ENCODE measurements at places on chromosomes 12 and 14.

GRCh38 chr12:99847936-99848335, 136.8 kb downstream of the ANKS1B start:
- no peak for DNase-seq

DNA sequence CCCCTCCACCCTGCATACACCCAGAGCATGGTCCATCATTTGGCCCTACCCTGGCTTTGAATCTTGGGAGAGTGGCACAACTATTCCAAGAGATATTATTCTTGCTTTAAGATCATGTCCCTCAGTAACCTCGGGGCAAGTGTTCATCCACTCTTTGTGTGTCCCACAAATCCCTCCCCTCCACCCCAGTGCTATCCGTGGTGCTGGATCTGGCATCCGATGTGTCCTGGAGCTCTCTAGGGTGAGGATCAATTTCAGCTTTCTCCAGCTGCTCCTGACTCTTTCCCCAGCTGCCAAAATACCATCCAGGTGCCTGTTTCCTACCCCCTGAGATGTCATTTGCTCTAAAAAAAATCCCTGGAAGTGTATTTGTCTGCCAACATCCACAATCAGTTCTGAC, 64.8 kb upstream of the CMKLR1 start:
- DNase-seq, result no peak

DNA sequence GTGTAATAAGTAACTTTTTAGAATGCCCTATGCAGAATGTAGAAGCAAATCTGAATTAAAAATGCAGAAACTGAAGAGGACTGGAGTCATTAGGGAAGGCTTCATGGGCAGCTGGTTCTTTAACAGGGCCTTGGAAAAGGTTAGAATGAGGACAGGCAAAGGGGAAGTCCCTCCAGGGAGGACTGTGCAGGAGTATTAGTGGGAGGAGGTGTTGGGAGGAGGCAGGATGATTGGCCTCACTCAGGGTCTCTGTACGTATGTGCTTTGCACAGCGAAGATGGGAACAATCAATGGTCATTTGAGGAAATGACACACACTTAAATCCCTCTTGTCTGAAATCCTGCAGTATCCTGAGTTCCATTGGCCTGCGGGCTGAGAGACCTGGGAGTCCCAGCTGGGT, 119.7 kb downstream of the PTCSC3 start:
- DNase-seq, result no peak

- no peak for DNase-seq
These were observed 68.5 kb downstream of the GCH1 start for GRCh38 chr14:54834081-54834480.

DNA sequence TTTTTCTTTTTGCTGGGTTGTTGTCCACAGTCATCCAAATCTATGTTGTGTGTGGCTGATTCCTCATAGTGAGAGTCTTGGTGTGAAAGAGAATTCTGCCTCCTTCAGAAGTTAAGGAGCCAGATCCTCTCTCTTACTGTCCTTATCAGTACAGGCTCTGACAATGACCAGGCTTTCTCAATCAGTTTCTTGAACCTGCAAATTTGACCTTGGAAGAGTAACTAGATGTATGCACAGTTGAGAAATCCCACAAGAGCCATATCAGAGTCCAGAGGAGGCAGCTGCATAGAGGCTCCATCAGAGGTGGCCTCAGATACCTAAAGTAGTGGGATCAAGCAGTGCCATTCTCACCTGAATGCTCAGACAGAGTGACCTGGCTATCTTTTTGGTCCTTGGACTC, 5.5 kb upstream of the GALC start:
- no peak for DNase-seq

- DNase-seq, result no peak
These were observed 475.6 kb downstream of the PDZRN4 start for GRCh38 chr12:41663598-41664265.

DNA sequence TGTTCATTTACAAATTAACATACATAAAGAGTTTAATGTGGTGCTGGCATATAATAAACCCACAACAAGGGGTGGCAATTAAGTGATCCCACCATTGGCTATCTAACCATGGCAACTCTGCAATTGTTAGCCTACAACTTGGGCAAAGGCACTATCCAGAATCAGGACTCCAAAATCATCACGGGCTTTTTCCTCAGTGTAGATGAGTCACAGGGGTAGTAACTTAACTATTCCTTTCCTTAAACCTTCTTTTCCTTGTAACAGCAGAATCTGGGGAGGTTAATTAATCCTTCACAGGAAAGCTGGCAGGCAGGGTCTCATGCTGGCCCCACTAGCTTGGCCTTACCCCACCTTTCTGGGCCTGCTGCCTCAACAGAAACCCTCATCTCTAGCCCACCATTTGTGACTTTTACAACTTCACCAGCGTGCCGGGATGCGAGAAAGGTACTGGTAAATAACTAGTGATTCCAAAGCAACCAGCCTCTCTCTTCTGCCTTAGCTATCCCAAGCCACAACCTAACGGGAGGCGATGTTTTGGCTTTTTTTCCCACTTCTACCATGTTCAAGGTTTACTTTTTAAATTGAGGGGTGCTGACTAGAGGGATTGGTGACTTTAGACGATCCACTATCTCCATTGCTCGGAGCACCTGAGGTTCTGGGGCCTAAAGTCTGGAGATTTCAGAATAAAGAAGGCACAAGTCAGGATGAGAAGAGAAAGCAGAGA, 744 bp downstream of the ATP5MC2 start:
- no peak for DNase-seq

DNA sequence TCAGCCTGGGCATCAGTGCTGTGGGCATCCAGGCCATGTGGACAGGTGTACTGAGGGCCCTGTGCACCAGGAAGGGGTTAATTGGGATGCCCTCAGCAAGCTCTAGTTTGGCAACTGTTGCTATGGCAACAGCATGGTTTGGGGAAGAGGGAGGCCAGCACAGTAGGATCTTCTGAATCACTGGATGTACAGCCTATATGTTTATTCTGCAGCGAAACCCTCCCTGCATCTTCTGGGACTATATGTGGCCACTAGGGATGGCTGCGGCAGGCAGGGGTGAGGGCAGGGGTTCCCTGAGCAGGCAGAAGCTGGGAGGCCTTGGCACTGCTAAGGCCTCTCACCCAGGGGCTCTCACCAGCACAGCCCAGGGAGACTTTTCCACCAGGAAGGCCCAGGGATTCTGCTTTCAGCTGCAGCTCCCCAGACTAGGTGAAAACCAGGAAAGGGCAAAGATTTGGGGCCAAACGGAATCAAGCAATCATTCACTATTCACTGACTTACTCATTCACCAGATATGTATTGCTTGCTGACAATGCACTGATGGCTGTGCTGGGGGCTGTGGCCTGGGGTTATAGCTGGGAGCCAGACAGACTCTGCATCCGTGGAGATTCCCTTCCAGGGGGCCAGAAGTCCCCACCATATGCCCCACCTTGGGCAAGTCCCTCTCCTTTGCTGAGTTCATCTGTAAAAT, 42.8 kb downstream of the IRF2BPL start:
- DNase-seq, result no peak

GRCh38 chr12:127649961-127650360, 617.0 kb upstream of the TMEM132C start:
- DNase-seq, result no peak

Measured in stimulated activated CD8-positive, alpha-beta memory T cell treated with anti-CD3 and anti-CD28 coated beads, Interleukin-2, amount 100 ng/mL, for 48 hours (primary cell).